ENCODE measurements at places on chromosomes 2 and 18.

DNA sequence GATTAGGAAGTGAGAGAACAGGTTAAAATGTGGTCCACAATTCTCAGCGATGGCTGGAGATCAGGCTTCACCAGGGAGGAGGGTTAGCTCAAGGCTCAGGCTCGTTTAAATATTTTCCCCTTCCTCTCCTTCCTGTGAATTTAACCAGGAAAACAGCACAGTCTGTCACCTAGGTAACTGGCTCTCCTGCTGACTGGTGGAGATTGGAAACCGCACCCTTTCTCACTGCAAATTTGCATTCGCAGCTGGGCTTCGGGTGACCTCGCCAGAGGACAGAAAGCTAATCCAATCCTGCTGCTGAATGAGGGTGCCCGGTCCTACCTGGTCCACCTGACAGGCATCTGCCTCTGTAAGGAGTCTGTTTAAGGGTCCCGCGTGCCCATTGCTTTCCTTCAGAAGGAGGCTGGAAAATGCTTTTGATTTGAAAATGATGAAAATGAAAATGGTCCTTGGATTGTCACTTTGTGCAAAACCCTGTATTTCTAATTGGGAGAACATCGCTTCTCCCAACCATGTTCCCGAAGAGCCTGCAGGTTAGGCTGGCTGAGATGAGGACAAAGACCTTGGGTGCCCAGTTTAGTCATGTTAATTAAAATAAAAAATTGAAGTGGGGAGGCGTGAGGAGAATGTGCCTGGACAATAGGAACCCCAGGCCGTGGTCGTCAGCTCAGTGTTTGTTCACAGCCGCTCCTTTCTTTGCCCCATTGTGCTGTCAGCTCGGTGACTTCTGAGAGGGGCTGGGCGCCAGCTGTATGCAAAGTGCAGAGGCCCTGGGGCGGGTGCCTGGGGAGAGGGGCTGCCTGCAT lies 43.4 kb upstream of the MTCL1 start:
- DNase-seq = no peak

- no peak for DNase-seq
These were observed 1645.9 kb upstream of the CELF4 start for GRCh38 chr18:39211461-39211860.

DNA sequence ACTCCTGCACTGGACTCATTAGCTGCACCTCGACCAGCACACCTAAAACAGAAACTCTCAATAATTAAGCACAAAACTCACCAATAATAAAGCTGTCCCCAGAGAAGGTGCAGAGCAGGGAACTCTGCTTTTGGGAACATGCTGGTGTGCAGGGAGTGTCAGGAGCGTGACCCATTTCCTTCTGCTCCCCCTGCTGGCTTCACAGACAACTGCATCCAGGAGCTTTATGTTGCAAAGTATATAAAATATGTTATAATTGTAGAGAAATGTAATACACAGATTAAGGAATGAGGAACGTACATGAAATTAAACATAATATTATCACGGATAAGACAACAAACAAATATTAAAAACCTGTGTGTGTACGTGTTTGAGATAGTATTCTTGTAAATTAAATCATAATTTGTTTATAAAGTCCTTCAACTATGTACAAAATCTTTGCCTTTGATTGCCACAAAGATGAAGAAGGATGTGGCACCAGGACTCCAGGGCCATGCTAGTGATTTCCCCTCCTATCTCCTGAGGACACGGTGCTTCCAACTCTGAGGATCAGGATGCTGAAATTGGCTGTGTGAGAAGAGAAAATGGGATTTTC lies 68.6 kb upstream of the MAL start:
- no peak for DNase-seq

GRCh38 chr18:25229081-25229480 lies 122.9 kb downstream of the ZNF521 start:
- DNase-seq = no peak

- DNase-seq = no peak
These were observed 204.1 kb downstream of the NDUFA10 start for GRCh38 chr2:239820836-239821693.

- DNase-seq = no peak
These were observed 9.9 kb downstream of the KLHL23 start for GRCh38 chr2:169743549-169743948.

GRCh38 chr2:9300829-9301453 lies 94.3 kb downstream of the ASAP2 start:
- DNase-seq = no peak

GRCh38 chr2:236714080-236714479 lies 144.5 kb downstream of the ACKR3 start:
- DNase-seq = no peak

DNA sequence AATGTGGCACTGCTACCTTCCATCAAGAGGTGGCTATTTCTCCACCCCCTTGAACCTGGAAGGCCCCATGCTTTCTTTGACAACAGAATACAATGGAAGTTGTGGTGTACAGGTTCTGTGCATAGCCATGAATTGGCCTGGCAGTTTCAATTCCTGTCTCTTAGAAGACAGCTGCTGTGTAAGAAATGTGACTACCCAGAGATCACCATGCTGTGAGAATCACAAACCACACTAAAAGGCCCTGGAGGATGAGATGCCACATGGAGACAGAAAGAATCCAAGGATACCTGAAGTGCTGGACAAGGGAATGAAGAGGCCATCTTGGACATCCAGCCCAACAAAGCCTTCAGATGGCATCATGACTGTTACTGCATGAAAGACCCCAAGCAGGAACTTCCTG lies 47.7 kb upstream of the EHBP1 start:
- DNase-seq = no peak

GRCh38 chr18:55018602-55019001 lies 59.3 kb upstream of the CCDC68 start:
- DNase-seq = no peak

DNA sequence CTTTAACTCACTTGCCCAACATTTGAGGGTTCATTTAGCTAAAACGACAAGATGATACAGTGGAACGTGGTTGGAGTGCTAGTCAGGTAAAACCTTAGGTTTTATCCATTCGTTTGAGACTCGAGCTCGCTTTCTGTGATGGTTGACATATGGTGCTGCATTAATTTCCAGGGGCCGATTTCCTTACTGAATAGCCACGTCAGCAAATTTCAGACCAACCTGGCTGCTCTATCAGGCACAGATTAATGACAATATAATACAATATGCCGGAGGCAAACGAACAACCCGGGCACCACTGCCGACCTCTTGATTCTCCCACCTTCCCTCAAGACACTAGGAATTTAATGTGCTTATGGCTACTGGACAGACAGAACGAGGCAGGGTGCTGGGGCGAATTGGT lies 42.0 kb downstream of the NABP1 start:
- DNase-seq = no peak

- no peak for DNase-seq
These were observed 300.0 kb upstream of the CHAC2 start for GRCh38 chr2:53467467-53468180.

GRCh38 chr2:36479406-36479805 lies 118.6 kb downstream of the FEZ2 start:
- no peak for DNase-seq

GRCh38 chr2:216863946-216864345 lies 4.1 kb upstream of the TNP1 start:
- DNase-seq = no peak

DNA sequence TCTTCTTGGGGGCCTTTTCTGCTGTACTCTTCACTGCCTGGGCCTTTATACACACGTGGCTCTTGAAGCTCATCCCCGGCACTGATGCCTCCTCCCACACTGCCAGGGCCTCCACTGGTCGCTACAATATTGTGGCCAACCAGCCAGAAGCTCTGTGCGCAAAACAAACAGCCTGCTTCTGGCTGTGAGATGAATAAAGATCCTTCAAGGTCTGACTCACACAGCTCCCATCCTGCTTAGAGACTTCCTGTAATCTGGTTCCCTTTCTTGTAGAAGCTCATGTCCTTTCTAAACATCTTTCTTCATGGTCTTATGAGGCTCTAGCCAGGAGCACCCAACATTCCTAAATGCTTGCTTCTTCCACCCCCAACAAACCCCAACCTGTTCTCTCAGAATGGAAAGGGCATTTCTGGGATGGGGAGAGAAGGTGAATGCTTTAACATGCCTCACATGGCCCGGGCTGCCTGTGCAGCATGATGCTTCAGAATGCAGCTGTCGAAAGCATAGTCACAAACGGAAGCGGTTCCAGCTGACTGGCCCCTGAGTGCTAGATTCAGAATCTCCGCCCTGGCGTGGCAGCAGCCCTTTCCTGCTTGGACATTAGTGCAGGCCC lies 24.6 kb downstream of the NRP2 start:
- peak; percentile 68 for DNase-seq

- no peak for DNase-seq
These were observed 81.0 kb upstream of the EPAS1 start for GRCh38 chr2:46216213-46216612.

Data from stimulated activated naive CD8-positive, alpha-beta T cell treated with anti-CD3 and anti-CD28 coated beads, Interleukin-15, amount 100 ng/mL, for 72 hours (primary cell).